ENCODE measurements at places on chromosomes 12 and 14. TPM values are rescaled to one million over a fixed set of nuclear protein-coding genes. Genes with fewer than 3 reads are reported as not detected.

DNA sequence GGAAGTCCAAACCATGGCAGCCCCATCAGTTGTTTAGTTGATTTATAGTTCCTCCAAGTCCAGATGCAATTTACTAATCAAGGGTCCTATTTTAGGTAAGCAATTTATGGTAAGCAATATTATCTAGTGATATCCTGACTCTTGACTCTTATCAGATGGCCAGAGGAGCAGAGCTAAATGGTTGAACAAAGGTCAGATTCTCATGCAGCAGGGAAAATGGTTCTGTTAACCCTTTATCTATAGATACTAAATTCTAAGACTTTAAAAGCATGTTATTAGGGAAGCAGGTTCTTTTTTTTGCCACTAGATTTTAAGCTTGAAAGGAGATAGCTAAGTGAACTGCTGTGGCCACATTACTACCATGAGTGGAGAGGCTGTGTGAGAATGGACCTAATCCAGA, 427.1 kb upstream of the FBXO33 start:
- DNase-seq: no peak
- H3K36me3 ChIP-seq: no peaks in the 10 kb centered on the region
- H3K4me3 ChIP-seq: no peak overlapping the region
- no peaks in the 10 kb centered on the region for H3K27me3 ChIP-seq
- H3K27ac ChIP-seq: no peak overlapping the region

DNA sequence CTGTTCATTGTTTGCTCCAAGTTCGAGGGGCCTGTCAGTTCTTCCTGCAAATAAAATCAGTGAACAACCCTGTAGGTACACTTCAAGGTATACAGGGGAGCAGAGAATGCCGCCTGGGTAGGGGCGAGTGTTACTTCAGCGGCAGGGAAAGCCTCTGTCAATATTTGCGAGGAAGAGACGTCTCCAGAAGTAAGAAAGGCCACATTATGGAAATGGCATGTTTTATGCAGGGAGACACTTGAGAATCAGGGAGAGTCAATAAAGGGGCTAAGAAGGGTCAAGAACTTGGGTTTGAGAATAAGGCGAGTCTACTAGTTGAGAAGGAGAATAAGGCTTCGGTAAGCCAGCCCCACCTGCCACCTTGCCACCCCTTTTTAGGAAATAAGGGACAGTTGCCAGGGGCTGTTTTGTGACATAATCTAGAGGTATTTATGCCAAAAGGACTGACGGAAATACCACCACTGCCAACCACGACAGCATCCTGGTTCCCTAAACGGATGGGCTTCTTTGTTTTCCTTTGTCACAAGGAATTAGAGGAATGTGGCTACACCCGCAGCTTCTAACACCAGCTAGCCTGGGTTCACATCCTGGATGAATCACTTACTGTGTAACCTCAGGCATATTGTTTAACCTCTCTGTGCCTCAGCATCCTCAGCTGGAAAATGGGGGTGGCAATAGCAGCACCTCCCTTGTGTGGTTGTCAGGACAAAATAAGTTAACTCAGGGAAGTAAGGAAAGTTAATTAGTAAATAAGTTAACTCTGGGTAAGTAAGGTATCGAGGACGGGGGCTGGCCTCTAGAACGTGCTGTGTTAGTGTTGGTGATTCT, 67.7 kb downstream of the EID3 start:
- no peak overlapping the region for H3K4me3 ChIP-seq
- DNase-seq: no peak
- no peaks in the 10 kb centered on the region for H3K27me3 ChIP-seq
- H3K4me1 ChIP-seq: peaks cover 5% of the 10 kb centered on the region
- no peaks in the 10 kb centered on the region for H3K36me3 ChIP-seq

GRCh38 chr14:89331398-89331797, 85.6 kb downstream of the FOXN3 start:
- H3K27ac ChIP-seq: no peak overlapping the region
- no peaks in the 10 kb centered on the region for H3K27me3 ChIP-seq
- H3K4me3 ChIP-seq: no peak overlapping the region
- H3K36me3 ChIP-seq: peaks cover 4% of the 10 kb centered on the region
- DNase-seq: no peak

- no peak within 1 kb of the TSS for H3K27ac ChIP-seq
- peaks cover 24% of the 10 kb centered on the region for H3K4me1 ChIP-seq
- peak within 1 kb of the TSS; percentile 32 for H3K4me3 ChIP-seq
- H3K27me3 ChIP-seq: peaks cover 36% of the 10 kb centered on the region
These were observed at the start of gene LGR5 for GRCh38 chr12:71439613-71440344. Gene LGR5, plus strand, starts transcription at chr12:71439798. Its CDS starts 283 bp downstream, at chr12:71440081.

The STON2 gene
- total RNA-seq: 4.4 TPM

DNA sequence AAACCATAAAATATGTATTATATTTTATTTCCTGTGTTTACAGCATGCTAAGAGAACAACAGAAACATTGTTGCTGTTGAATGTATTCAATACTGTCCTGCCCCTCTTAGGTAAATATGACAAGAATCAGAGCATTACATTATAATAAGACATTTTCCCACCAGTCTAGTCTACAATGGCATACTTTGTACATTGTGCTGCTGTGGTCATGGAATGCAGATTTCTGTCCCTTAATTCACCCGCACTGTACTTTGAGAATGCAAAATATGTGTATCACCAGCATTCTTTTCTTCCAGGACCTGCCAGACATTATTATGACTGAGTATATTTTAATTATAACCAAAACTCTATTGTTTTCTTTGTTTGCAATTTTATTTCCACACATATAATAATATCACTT, 16.5 kb upstream of the OR10AD1 start:
- H3K27ac ChIP-seq: no peak overlapping the region
- no peaks in the 10 kb centered on the region for H3K4me1 ChIP-seq
- H3K27me3 ChIP-seq: peaks cover 27% of the 10 kb centered on the region
- no peak for DNase-seq

DNA sequence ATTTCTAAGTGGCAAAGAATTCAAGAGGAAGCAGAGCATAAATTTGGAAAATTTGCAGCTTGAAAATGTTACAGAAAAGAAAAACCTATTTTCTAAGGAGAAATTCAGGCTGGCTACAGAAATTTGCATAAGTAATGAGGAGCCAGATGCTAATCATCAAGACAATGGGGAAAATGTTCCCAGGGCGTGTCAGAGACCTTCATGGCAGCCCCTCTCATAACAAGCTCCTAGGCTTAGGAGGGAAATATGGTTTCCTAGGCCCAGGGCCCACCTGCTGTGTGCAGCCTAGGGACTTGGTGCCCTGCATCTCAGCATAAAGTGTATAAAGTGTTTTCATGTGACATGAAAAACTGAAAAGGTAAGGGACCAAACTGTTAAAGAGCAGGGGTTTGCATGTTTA, 1796.3 kb upstream of the FLRT2 start:
- H3K27ac ChIP-seq: no peak overlapping the region
- no peaks in the 10 kb centered on the region for H3K27me3 ChIP-seq
- DNase-seq: no peak
- H3K4me3 ChIP-seq: no peak overlapping the region

The PLEKHG7 gene
- total RNA-seq: 0.89 TPM

The RPL10L gene
- not detected for total RNA-seq

DNA sequence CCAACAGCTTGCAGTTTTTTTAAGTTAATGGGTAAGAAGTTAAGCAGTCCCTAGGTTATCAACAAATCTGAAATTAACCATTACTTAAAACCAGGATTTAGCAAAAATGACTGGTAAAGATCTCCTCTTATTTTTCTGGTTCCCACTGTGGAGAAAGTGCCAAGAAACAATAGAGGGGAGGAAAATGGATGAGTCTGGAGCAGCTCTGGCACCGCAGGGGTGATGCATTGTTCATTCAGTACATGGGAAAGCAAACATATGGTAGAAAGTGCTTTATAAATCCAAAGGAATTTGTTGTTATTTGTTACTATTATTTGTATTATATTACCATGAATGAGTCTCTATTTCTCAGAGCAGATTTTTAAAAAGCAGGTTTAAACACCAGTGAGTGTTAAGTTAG, 92.2 kb downstream of the DYRK2 start:
- no peaks in the 10 kb centered on the region for H3K36me3 ChIP-seq
- no peaks in the 10 kb centered on the region for H3K4me1 ChIP-seq
- H3K27me3 ChIP-seq: no peaks in the 10 kb centered on the region
- no peak for DNase-seq

The OTX2 gene
- not detected for total RNA-seq

DNA sequence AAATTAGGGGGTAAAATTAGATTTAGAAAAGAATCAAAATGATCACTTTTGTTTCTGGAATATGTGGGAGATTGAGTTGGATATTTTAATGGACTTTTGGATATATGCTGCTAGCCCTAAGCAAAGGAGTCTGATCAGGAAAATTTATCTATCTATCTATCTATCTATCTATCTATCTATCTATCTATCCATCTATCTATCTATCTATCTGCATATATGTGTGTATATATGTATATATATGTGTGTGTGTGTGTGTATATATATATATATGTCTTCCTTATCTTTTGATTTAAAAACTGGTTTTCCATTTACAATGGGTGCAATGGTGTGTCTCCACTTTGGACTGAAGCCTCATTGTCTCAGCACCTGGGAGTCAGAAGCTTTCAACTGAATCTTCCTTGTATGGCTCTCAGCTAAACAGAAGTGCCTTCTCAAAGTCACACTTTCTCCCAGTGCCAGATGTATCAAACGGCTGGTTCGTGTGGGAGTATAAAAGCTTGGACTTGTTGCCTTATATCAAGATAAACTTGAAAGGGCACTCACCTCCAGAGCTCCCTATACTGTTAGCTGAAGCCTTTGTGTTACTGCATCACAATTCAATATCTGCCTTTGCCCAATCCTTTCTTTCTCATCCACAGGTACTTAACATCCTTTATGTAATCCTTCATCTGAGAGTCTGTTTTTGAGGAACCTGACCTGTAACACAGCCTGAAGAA, 31.6 kb upstream of the CD69 start:
- H3K36me3 ChIP-seq: no peaks in the 10 kb centered on the region
- H3K4me1 ChIP-seq: peaks cover 41% of the 10 kb centered on the region
- no peak overlapping the region for H3K4me3 ChIP-seq
- no peaks in the 10 kb centered on the region for H3K27me3 ChIP-seq

The PRKD1 gene
- total RNA-seq: not detected

- DNase-seq: no peak
- no peaks in the 10 kb centered on the region for H3K4me1 ChIP-seq
- no peaks in the 10 kb centered on the region for H3K36me3 ChIP-seq
- H3K27ac ChIP-seq: no peak overlapping the region
- H3K4me3 ChIP-seq: no peak overlapping the region
- H3K27me3 ChIP-seq: no peaks in the 10 kb centered on the region
These were observed 63.7 kb downstream of the TRAF3 start for GRCh38 chr14:102840771-102841528.

DNA sequence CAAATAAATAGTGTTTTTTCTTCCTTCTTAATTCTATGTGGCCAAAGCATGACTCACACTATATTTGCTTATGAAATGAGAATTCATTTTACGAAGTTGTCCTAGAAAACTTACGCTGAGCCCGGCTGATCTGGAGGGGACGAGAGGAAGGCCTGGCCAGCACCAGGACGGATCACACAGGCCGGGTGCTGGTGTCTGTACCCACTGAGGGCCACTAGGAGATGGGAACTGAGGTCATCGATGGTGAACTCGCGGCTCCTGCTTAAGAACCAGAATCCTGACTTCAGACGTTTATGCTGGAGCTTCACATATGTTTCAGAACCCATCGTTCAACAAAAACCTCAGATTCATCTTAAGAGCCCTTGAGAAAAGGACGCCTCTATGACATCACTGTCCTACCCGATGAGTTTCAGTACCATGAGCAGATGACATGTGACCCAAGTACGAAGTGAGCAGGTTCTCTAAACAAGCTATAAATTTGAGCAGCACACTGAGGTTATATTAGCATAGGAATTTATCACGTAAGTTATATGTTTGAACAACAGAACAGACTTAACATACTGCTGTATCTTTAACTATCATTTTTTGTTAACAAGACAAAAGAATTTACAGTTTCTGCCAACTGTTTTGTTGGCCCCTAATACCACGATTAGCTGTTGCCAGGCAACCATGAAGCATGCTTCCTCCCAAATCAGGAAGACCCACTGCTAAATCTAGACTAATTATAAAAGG, 111.9 kb downstream of the FOXN3 start:
- no peaks in the 10 kb centered on the region for H3K27me3 ChIP-seq
- peaks cover 27% of the 10 kb centered on the region for H3K4me1 ChIP-seq
- H3K27ac ChIP-seq: no peak overlapping the region

The FAIM2 gene
- total RNA-seq: 0.10 TPM

- H3K4me3 ChIP-seq: no peak overlapping the region
- peaks cover 11% of the 10 kb centered on the region for H3K4me1 ChIP-seq
- no peaks in the 10 kb centered on the region for H3K27me3 ChIP-seq
- no peak overlapping the region for H3K27ac ChIP-seq
- peaks cover 3% of the 10 kb centered on the region for H3K36me3 ChIP-seq
- DNase-seq: no peak
These were observed 52.7 kb downstream of the SPPL3 start for GRCh38 chr12:120851444-120851843.

GRCh38 chr12:77469578-77470333, 360.9 kb upstream of the NAV3 start:
- no peaks in the 10 kb centered on the region for H3K27me3 ChIP-seq
- no peak overlapping the region for H3K4me3 ChIP-seq
- H3K36me3 ChIP-seq: no peaks in the 10 kb centered on the region
- no peak overlapping the region for H3K27ac ChIP-seq
- DNase-seq: no peak

- H3K27me3 ChIP-seq: peaks cover 2% of the 10 kb centered on the region
- no peaks in the 10 kb centered on the region for H3K4me1 ChIP-seq
- no peak overlapping the region for H3K27ac ChIP-seq
These were observed 111.9 kb downstream of the EML1 start for GRCh38 chr14:99905121-99905520.

The FGF6 gene
- total RNA-seq: not detected

The SDSL gene
- total RNA-seq: not detected

The RABGGTA gene
- total RNA-seq: 78.6 TPM

DNA sequence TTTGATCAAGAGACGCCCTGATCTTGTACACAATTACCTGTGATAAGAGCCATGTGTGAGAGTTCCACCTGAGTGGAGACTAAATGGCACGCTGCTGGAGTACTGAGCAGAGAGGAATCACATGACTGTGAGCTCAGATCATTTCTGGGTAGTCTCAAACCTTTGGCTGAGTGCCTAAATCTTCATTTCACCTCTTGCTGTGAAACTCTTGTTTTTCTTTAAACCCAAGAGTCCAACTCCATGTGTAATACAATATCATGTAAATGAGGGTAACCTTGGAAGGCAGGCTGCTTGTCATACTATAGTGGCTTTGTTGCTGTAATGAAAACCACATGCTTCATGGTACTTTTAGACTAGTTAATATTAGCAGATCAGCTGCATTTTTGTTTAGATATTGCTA, 156.9 kb downstream of the CAND1 start:
- no peak overlapping the region for H3K4me3 ChIP-seq
- H3K4me1 ChIP-seq: no peaks in the 10 kb centered on the region
- no peaks in the 10 kb centered on the region for H3K27me3 ChIP-seq
- no peak for DNase-seq
- H3K36me3 ChIP-seq: no peaks in the 10 kb centered on the region

All from CD4-positive, CD25-positive, alpha-beta regulatory T cell (primary cell).